ENCODE measurements at places on chromosomes 1 and 21. TPM values are rescaled to one million over a fixed set of nuclear protein-coding genes. Genes with fewer than 3 reads are reported as not detected.

CFHR3 gene
- 462 TPM for total RNA-seq

DTL gene
- total RNA-seq: 1.1 TPM

NCMAP gene
- total RNA-seq: 1.5 TPM

ZBTB8B gene
- not detected for total RNA-seq

GNAI3 gene
- 2.9 TPM for total RNA-seq

- no peak overlapping the region for H3K4me3 ChIP-seq
- no peaks in the 10 kb centered on the region for H3K36me3 ChIP-seq
- no peak for DNase-seq
- no peaks in the 10 kb centered on the region for H3K27me3 ChIP-seq
- no peak overlapping the region for H3K27ac ChIP-seq
Observed at GRCh38 chr1:205518661-205519540, 14.4 kb downstream of the CDK18 start.

GRCh38 chr1:196131691-196132090, 476.5 kb downstream of the KCNT2 start:
- H3K4me1 ChIP-seq: no peaks in the 10 kb centered on the region
- H3K27ac ChIP-seq: no peak overlapping the region
- no peak for DNase-seq

GRCh38 chr1:178571807-178572206, 58.9 kb downstream of the TEX35 start:
- H3K27ac ChIP-seq: no peak overlapping the region
- no peak overlapping the region for H3K4me3 ChIP-seq
- DNase-seq: no peak
- H3K27me3 ChIP-seq: no peaks in the 10 kb centered on the region
- no peaks in the 10 kb centered on the region for H3K36me3 ChIP-seq
- peaks cover 18% of the 10 kb centered on the region for H3K4me1 ChIP-seq

DNA sequence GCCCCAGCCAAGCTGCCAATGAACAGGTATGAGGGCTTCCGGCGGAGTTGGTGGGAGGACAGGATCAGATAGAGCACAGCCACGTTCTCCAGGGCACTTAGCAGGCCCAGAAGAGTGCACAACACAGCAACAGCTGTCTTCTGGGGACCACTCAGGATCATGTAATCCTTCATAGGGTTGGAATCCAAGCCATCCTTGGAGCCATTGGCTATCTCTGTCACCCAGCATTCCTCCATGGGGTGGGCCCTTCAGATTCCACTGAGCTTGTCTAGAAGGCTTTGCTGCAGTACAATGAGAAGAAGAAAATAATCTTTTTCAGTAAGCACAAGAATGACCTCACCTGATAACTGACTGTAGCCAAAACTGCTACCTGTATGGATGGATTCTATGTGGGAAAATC, 7.3 kb upstream of the FUCA1 start:
- no peak overlapping the region for H3K27ac ChIP-seq
- H3K4me1 ChIP-seq: no peaks in the 10 kb centered on the region
- no peak for DNase-seq
- no peaks in the 10 kb centered on the region for H3K36me3 ChIP-seq
- no peak overlapping the region for H3K4me3 ChIP-seq

DNA sequence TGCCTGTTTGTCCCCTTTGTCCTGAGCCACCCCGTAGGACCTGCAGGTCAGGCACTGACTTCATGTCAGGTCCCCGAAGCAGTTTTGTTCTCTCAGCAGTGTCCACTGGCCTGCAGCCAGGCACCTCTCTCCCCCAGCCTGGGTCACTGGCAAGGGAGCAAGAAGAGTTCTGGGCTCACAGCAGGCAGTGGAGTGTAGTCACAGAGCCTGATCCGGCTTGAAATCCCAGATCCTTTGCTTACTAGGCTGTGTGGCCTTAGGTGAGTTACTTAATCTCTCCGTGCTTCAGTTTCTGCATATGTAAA, 34.2 kb downstream of the L1TD1 start:
- H3K36me3 ChIP-seq: no peaks in the 10 kb centered on the region
- H3K27me3 ChIP-seq: no peaks in the 10 kb centered on the region
- H3K4me1 ChIP-seq: no peaks in the 10 kb centered on the region
- no peak overlapping the region for H3K4me3 ChIP-seq
- H3K27ac ChIP-seq: no peak overlapping the region

DNA sequence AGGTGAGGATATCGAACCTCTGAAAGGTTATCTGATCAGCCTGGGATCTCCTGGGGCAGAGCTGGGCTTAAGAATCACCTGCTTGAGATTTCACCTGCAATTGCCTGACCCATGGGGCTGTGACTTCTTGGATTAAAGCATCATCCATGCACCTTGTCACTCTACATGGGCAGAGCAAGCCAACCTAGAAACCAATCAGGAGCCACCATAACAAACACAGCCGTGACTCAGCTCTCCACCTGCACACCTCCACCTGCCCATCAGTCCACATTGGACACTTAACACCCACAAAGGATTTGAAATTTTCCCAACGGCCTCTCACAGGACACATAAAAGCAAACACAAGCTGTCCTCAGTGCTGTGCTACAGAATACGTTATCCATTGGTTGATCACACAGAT, 35.1 kb upstream of the ETS2 start:
- H3K27ac ChIP-seq: no peak overlapping the region
- H3K4me3 ChIP-seq: no peak overlapping the region
- H3K36me3 ChIP-seq: no peaks in the 10 kb centered on the region
- H3K4me1 ChIP-seq: no peaks in the 10 kb centered on the region
- no peak for DNase-seq

GRCh38 chr21:42753804-42754203, 100.4 kb downstream of the PDE9A start:
- H3K4me3 ChIP-seq: no peak overlapping the region
- DNase-seq: no peak
- H3K4me1 ChIP-seq: no peaks in the 10 kb centered on the region
- H3K36me3 ChIP-seq: no peaks in the 10 kb centered on the region

DNA sequence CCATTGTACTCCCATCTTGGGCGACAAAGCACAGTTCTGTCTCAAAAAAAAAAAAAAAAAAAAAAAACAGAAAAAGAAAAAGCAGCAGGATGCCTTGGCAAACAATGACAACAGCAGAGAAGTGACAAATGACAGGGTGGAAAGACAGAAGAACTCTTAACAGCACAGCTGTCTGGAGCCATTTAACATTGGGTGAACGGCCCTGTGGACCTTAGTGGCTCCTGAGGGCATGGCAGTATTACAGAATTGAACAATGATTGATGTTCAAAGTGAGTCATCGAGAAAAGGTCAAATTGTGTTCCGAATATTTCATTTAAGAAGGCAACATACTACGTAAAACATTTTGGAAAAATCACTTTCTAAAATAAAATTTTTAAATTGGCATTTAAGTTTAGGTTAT, 30.0 kb downstream of the DNASE2B start:
- no peak overlapping the region for H3K4me3 ChIP-seq
- no peaks in the 10 kb centered on the region for H3K4me1 ChIP-seq
- no peak overlapping the region for H3K27ac ChIP-seq
- DNase-seq: no peak
- H3K36me3 ChIP-seq: no peaks in the 10 kb centered on the region
- H3K27me3 ChIP-seq: no peaks in the 10 kb centered on the region

- DNase-seq: no peak
- H3K4me3 ChIP-seq: no peak overlapping the region
- H3K27ac ChIP-seq: no peak overlapping the region
- no peaks in the 10 kb centered on the region for H3K4me1 ChIP-seq
- H3K27me3 ChIP-seq: no peaks in the 10 kb centered on the region
- H3K36me3 ChIP-seq: no peaks in the 10 kb centered on the region
Observed at GRCh38 chr1:240524356-240525069, 87.4 kb downstream of the GREM2 start.

DNA sequence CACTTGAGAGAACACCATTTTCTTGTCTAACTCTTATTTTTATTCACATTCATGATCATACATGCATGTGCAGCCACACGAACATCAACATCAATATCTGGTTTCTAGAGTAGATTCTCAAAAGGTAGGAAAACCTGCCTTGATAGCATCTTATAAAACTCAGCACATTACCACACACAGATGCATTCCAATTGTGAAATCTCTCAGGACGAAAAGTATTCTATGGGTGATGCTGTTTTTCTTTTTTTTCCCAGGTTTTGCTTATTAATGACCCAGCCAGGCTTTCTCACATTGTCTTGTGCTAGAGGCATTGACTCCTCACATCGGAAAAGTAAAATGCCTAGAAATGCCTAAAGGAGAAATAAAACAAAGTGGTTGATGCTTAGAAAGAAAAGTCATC, 562.8 kb downstream of the KIF26B start:
- H3K27me3 ChIP-seq: no peaks in the 10 kb centered on the region
- no peak for DNase-seq
- H3K36me3 ChIP-seq: no peaks in the 10 kb centered on the region
- H3K4me1 ChIP-seq: no peaks in the 10 kb centered on the region
- H3K4me3 ChIP-seq: no peak overlapping the region

- DNase-seq: no peak
- no peaks in the 10 kb centered on the region for H3K36me3 ChIP-seq
- H3K27me3 ChIP-seq: no peaks in the 10 kb centered on the region
- H3K4me1 ChIP-seq: no peaks in the 10 kb centered on the region
Observed at GRCh38 chr21:41566500-41567014, 58.6 kb upstream of the TMPRSS2 start.

- no peaks in the 10 kb centered on the region for H3K27me3 ChIP-seq
- H3K4me3 ChIP-seq: no peak overlapping the region
- no peaks in the 10 kb centered on the region for H3K4me1 ChIP-seq
- H3K36me3 ChIP-seq: no peaks in the 10 kb centered on the region
Observed at GRCh38 chr1:184110272-184111204, 59.0 kb downstream of the TSEN15 start.

DNA sequence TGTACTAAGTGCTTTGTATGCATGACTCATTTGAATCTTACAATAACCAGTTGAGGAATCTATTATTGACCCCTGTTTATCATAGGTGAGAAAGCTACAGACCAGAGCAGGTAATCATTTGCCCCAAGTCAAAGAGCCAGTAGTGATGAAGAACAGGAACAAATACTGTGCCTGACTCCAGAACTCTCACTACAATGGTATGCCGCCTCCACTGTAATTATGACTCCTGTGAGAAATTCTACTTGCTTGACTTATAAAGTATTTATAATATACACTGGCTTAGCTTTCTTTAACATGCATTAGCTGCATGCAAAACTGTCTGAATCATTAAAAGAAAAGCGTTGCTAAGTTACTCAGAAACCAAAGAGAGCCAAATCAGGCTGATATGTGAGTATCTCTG, 92.6 kb downstream of the ZNF281 start:
- no peaks in the 10 kb centered on the region for H3K36me3 ChIP-seq
- no peak overlapping the region for H3K27ac ChIP-seq
- peaks cover 4% of the 10 kb centered on the region for H3K4me1 ChIP-seq
- no peak for DNase-seq

DNA sequence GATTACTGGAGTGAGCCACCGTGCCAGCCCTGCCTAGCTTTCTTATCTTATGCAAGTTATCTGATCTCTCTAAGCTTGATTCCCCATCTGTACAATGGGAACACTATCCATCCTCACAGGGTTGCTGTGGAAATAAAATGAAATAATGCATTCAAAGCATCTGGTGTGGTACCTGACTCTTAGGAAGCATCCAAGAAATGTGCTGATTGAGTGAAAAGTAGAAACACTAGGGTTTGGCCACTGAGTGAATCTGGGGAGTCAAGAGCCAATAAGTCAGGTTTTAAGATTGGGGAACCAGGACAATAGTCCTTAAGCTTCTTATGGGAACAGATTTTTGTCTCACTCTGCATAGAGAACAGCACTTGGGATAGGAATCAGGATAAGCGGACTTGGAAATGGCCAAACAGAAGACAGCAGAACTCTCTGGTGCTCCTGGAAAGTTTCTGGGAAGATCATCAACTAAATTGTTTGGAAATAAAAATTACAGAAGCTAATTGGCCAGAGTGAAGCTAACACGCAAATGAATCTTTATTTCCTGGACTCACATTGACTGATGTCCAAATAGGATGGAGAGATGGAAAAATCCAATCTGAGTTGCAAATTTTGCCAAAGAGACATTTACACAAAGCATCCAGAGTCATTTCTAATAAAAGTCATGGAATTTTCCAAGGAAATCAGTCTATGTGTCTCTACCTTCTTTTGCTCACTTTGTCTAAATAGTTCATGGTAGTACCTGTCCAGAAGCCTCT, 3.3 kb downstream of the PAFAH2 start:
- no peak overlapping the region for H3K27ac ChIP-seq
- DNase-seq: no peak
- no peaks in the 10 kb centered on the region for H3K27me3 ChIP-seq
- no peaks in the 10 kb centered on the region for H3K36me3 ChIP-seq

DNA sequence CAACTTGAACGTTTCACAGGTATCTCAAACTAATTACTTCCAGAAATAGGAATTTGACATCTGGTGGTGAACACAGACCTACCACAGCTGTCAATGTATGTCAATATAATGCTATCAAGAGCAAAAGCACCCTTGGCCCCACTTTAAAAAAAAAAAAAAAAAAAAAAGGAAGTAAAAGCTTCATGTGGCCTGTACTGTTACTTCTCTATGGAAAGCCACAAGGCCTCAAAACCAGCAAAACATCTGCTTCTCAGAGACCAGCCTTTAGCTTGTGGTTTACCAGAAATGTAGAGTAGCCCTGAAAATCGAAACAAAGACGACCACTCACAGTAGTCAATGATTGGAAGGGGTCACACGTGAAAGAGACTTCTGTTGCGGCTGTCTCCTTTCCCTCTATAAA, 109.6 kb downstream of the SLC45A1 start:
- H3K36me3 ChIP-seq: no peaks in the 10 kb centered on the region
- DNase-seq: no peak
- H3K27ac ChIP-seq: no peak overlapping the region
- no peaks in the 10 kb centered on the region for H3K4me1 ChIP-seq
- no peak overlapping the region for H3K4me3 ChIP-seq
- no peaks in the 10 kb centered on the region for H3K27me3 ChIP-seq

DNA sequence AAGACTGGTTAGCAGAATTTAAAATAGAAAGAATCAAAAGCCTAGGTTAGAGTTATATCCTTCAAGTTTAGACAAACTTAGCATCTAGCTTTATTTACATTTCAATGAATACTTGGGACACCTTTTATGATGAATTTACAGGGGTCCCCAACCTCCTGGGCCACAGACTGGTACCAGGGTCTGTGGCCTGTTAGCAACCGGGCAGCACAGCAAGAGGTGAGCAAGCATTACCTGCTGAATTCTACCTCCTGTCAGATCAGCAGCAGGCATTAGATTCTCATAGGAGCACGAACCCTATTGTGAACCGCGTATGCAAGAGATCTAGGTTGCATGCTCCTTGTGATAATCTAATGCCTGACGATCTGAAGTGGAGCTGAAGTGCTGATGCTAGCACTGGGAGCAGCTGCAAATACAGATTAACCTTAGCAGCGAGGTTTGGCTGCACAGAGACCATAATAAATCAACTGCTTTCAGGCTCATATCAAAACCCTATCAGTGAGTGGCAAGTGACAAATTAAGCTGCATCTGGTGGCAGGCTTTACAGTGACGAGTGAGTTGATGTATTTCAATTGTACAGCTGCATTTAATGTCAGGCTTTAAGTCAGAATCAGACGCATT, 82.0 kb downstream of the UCHL5 start:
- no peak for DNase-seq
- H3K36me3 ChIP-seq: no peaks in the 10 kb centered on the region
- no peaks in the 10 kb centered on the region for H3K27me3 ChIP-seq
